ENCODE measurements at places on chromosomes 4 and X. TPM values are rescaled to one million over a fixed set of nuclear protein-coding genes. Genes with fewer than 3 reads are reported as not detected.

The EMCN gene
- polyA plus RNA-seq: 111 TPM

The CPLX1 gene
- 3.0 TPM for polyA plus RNA-seq

The GNRHR gene
- polyA plus RNA-seq: 0.99 TPM

The GYPB gene
- polyA plus RNA-seq: 2.8 TPM

The GAGE13 gene
- polyA plus RNA-seq: not detected

The DGKK gene
- 9.8 TPM for polyA plus RNA-seq

The AMTN gene
- polyA plus RNA-seq: not detected

The DCAF12L1 gene
- 6.1 TPM for polyA plus RNA-seq

The SYTL4 gene
- 21.8 TPM for polyA plus RNA-seq

GRCh38 chr4:40455340-40455902, 120.3 kb downstream of the CHRNA9 start:
- no peak for DNase-seq

DNA sequence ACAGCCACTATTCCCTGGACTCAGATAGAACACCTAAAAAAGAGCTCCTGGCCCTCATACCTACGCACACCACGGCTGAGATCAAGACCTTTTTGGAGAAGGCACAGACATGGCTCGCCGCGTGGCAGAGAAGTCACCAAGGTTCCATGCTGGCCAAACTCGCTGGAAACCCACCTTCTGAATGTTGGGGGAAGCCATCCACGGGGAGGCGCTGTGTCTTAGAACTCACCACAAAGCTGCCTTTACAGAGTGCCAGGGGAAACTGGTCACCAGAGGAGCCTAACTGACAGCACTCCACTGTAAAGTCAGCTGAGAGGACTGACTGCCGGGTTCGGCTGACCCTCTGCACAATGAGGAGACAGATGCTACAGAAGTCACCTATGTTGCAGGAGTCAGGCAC, 97.9 kb downstream of the NEUROG2 start:
- no peak for DNase-seq

GRCh38 chr4:100977274-100977673, 370.1 kb downstream of the PPP3CA start:
- no peak for DNase-seq

DNA sequence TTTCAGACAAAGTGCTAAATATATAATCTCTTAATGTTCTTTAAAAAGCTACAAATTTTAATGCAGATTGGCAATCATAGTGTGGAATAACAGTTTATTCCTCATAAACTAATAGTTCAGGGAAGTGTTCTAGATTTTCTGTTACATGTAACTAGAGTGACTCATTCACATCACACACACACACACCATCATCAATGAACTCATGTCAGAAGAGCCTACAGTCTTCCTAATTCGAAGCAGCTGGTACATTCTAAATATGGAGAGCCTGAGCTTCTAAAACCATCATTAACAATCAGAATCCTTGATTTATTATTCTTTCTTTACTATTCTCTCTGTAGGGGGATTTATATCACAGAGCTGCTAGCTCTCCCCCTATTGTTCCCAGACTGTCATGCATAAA, 49.6 kb downstream of the DKK2 start:
- DNase-seq: no peak

GRCh38 chr4:155758481-155759371, at the start of gene GUCY1B1:
Gene GUCY1B1, plus strand, starts transcription at chr4:155759021. Its CDS starts 120 bp downstream, at chr4:155759141.
- DNase-seq: peak; percentile 95

GRCh38 chr4:186807808-186808629, 84.4 kb upstream of the FAT1 start:
- no peak for DNase-seq

DNA sequence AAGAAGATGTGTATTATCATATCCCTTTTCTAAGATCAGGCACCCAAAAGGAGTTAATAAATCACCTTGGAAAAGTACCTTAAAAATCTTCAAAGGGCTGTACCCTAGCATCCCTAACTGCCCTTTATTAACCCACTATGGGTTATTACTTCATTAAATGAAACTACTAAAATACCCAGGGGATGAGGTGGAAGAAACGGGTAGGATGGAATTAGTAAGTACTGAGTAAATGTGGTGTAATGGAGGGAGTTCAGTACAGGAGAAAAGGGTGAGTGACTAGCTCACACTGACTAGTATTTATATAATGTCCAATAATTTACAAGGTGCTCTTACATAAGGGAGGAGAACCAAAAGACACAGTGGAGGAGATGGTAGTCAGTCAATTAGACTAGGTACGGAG, 51.0 kb upstream of the RASGEF1B start:
- no peak for DNase-seq

DNA sequence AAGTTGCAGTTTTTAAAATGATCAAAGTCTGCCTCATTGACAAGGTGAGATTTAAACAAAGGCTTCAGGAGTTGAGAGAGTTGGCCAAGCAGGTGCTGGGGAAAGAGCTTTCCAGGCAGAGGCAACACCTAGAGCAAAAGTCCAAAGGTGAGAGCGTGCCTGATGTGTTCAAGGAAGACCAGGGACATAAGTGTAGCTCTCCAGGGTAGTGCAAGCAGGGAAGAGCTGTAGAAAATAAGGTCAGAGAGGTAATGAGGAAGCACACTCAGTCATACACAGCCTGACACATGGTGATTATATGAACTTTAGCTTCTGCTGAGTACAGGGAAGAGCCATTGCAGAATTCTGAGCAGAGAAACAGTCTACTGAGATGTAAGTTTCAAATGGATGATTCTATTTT, 265.0 kb upstream of the NWD2 start:
- no peak for DNase-seq

DNA sequence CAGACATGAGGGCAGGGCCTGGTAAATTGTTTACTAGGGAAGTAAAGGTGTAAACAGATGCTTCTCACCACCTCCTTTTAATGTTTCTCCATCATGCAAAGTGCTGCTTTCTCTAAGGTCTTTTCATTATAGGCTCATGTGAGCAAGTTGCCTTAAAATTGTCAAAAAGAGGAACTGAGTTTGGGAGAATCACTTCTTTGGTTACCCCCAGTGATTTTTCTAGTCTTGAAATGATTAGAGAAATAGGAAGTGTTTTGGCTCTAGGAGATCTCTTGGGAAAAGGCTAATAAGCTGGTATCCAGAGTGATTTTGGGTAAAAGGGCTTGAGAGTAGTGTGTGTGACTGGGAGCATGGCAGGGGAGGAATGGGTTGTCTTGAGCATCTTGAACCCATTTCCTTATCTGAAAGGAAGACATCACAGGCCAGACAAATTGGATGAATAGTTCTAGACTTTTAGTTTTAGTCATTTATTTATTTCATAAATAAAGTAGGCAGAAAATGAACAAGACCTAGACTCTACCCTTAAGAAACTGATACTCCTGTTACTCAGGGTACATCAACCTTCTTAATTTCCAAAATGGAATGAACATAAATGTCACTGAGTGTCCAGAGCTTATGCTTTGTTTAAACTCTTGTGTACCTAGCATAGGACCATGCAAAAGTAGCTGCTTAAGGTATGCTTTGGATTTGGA, 14.2 kb downstream of the GRPR start:
- no peak for DNase-seq

GRCh38 chr4:144873226-144873990, 224.6 kb downstream of the ANAPC10 start:
- no peak for DNase-seq

GRCh38 chrX:108221301-108221864, 129.8 kb downstream of the ATG4A start:
- no peak for DNase-seq

- DNase-seq: peak; percentile 28
Measured at GRCh38 chrX:32530802-32531403, 680.4 kb downstream of the DMD start.

- no peak for DNase-seq
Measured at GRCh38 chr4:915041-915474, 17.1 kb downstream of the GAK start.

- DNase-seq: no peak
Measured at GRCh38 chrX:16202943-16203342, 35.7 kb downstream of the MAGEB17 start.

GRCh38 chr4:11158971-11159370, 269.7 kb downstream of the HS3ST1 start:
- DNase-seq: no peak

Measured in renal pelvis (tissue), 12 donors.